ENCODE measurements at places on chromosomes 6 and 20. TPM values are rescaled to one million over a fixed set of nuclear protein-coding genes. Genes with fewer than 3 reads are reported as not detected.

The TP53INP2 gene
- total RNA-seq: 7.1 TPM

The WASF1 gene
- total RNA-seq: 1.2 TPM

The BEND6 gene
- 0.26 TPM for total RNA-seq

The PPP1R3G gene
- total RNA-seq: 0.04 TPM

The GHRH gene
- not detected for total RNA-seq

The PCSK2 gene
- 5.4 TPM for total RNA-seq

The GATA5 gene
- total RNA-seq: 0.34 TPM

The NKAIN4 gene
- total RNA-seq: not detected

The RSPO3 gene
- 1.1 TPM for total RNA-seq

DNA sequence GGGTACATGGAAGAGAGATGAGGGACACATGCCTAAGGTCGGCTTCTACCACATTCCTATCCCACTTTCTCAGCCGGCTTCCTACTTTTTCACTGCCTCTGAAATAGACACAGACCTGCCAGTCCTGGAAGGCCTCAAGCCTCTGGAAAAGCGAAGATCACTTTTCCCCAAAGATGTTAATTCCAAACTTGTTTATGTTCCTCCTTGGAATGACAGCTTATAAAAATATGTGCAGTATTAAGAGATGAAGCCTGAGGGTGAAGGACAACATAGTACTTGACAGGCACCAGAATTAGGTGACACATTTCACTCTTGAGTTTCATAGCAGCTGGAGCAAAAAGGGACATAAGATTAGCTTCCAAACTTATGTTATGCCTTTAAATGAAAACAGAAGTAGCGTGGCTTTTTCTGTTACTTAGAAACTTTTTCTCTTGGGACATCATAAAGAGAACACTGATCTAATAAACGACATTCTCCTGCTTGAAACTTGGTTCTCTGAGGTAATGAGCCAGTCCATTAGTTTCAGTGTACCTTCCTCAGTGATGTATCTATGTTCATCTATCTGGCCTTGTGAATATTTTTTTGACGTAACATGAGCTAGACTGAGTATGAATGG, 25.3 kb downstream of the FOXO3 start:
- peaks cover 79% of the 10 kb centered on the region for H3K4me1 ChIP-seq
- no peak overlapping the region for H3K4me3 ChIP-seq
- no peaks in the 10 kb centered on the region for H3K27me3 ChIP-seq

DNA sequence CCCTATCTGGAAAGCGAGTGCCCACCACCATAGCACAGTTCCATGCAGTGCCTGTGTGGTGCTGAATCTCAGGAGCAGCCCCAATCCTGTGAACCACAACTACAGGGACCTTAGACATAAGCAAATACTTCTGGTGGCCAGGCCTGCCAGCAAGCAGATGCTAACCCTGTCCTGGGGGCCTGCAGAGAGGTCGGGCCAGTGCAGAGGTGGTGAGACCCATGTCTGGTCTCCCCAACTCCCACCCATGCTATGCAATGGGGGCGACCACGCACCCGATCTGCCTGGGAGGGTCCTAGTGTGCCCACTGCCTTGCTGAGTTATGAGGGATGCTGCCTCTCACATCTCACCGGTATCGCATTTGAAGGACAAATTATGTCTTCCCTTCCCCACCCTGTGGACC, 151.6 kb upstream of the ZNF337 start:
- H3K27me3 ChIP-seq: no peaks in the 10 kb centered on the region
- no peaks in the 10 kb centered on the region for H3K36me3 ChIP-seq
- no peaks in the 10 kb centered on the region for H3K4me1 ChIP-seq
- no peak overlapping the region for H3K27ac ChIP-seq
- H3K4me3 ChIP-seq: no peak overlapping the region
- DNase-seq: no peak

DNA sequence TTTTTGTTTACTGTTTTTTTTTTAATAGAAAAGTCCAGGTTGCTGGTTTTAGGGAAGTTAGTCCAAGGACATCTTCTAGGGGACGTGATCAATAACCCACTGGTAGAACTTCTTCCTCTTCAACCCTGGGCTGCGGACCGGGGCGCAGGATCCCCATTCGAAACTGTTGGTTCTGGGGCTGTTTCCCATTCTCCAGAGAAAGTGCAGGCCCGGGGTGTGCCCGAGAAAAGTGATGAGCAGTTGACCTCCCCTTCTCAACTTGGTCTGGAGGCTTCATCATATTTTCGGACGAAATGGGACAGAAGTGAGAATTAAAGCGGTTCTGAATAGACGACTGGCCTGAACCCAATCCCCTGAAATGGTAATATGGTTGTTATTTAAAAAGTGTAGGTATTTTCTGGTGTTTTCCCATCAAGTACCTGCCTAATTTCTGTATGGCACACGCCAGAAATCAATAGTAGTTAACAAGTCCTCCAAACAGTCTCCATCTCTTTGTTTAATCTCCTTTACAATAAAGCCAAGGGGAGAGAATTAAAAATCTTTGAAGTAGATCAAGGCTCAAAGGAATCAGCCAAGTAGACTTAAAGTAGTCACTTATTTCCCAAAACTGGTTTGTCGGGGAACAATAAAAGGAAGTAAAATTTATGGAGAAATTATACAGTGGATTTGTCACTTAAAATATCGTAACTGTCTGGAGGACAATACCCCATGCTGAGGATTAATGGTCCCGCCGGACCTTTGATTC, 550 bp upstream of the PRDM13 start:
- peaks cover 21% of the 10 kb centered on the region for H3K27me3 ChIP-seq
- H3K27ac ChIP-seq: no peak overlapping the region
- peaks cover 17% of the 10 kb centered on the region for H3K4me1 ChIP-seq
- DNase-seq: no peak

DNA sequence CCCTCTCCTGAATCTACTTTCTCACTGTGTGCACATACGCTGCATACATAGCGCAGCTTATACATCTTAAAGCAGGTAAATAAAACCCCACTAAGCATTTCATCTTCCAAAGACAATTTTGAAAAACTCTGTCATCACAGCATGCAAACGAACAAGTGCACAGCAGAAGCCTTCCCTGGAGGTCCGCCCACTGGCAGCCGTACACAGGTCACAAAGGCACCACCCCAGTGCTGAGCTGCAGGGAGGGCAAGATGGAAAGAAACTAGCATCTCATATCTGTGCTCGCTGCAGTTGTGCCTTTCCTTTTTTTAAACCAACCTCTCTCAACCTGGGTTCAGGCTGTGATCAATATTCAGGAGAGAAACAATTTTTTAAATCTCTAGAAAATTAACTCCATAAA, 73.3 kb downstream of the HUS1B start:
- H3K4me3 ChIP-seq: no peak overlapping the region
- no peak overlapping the region for H3K27ac ChIP-seq
- no peaks in the 10 kb centered on the region for H3K36me3 ChIP-seq
- DNase-seq: no peak
- no peaks in the 10 kb centered on the region for H3K4me1 ChIP-seq
- no peaks in the 10 kb centered on the region for H3K27me3 ChIP-seq

DNA sequence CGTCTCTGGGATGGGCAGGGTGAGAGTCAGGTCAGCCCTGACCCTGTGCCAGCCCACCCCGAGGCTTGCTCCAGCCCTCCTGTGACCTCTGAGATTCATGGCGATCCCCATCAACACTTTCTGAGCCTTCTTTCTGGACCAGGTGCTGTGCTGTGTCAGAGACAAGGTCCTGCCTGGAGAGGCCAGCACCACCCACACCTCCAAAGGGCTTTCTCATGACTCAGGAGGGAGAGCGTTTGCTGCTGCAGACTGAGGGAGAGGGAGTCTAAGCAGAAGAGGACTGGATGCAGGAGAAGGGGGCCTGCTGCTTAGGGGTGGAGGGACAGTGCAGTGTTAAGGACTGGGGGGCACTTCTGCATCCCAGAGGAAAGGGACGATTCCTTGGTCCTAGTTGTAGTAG, 193.5 kb downstream of the LRFN2 start:
- H3K27ac ChIP-seq: no peak overlapping the region
- no peak overlapping the region for H3K4me3 ChIP-seq
- no peak for DNase-seq
- H3K4me1 ChIP-seq: no peaks in the 10 kb centered on the region
- no peaks in the 10 kb centered on the region for H3K27me3 ChIP-seq

DNA sequence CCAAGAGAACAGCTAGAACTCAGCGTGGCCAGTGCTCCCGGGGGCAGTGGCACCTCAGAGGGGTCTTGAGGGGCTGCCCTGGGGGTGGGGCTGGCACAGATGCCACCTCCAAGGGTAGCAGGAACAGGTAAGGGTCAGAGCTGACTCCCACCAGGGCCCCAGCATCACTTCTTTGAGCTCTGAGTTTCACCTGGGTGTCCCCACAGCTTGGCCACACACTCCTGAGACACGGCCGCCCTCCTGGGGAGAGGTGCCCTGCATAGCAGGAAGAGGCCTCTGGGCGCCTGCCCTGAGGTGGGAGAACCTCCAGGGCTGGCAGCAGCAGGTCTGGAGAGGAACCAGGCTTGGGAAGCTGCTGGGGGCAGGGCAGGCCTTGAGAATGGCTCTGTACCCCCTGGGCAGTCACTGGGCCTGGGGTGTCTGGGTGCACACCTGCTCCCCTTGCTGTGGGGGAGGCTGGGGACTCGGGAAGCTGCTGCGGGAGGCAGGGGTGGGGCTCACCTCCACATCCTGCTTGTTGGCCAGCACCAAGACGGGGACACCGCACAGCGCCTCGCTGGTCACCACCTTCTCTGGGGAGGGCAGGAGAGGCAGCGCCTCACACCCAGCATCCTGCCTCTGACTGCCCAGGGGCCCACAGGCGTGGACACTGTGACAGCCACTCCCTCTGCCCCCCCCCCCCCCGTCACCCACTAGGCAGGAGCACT, 5.0 kb downstream of the TNFRSF6B start:
- DNase-seq: peak; percentile 34
- H3K36me3 ChIP-seq: peaks cover 7% of the 10 kb centered on the region
- no peak overlapping the region for H3K4me3 ChIP-seq

GRCh38 chr6:41626917-41627316, 11.4 kb upstream of the MDFI start:
- H3K27ac ChIP-seq: no peak overlapping the region
- no peaks in the 10 kb centered on the region for H3K27me3 ChIP-seq
- DNase-seq: no peak
- no peaks in the 10 kb centered on the region for H3K4me1 ChIP-seq

- peak overlapping the region; percentile 22 for H3K27ac ChIP-seq
- no peak overlapping the region for H3K4me3 ChIP-seq
- no peak for DNase-seq
- no peaks in the 10 kb centered on the region for H3K27me3 ChIP-seq
Observed at GRCh38 chr6:52522151-52522626, 54.7 kb downstream of the TRAM2 start.

- DNase-seq: no peak
- no peak overlapping the region for H3K27ac ChIP-seq
- H3K36me3 ChIP-seq: no peaks in the 10 kb centered on the region
- no peak overlapping the region for H3K4me3 ChIP-seq
- no peaks in the 10 kb centered on the region for H3K4me1 ChIP-seq
Observed at GRCh38 chr6:132749111-132749510, 8.6 kb downstream of the VNN2 start.

GRCh38 chr20:4989570-4989969, 11.7 kb downstream of the SLC23A2 start:
- no peak overlapping the region for H3K4me3 ChIP-seq
- H3K4me1 ChIP-seq: no peaks in the 10 kb centered on the region
- no peaks in the 10 kb centered on the region for H3K36me3 ChIP-seq

GRCh38 chr20:52744441-52744840, 227.7 kb upstream of the TSHZ2 start:
- H3K27ac ChIP-seq: no peak overlapping the region
- no peaks in the 10 kb centered on the region for H3K4me1 ChIP-seq
- H3K27me3 ChIP-seq: no peaks in the 10 kb centered on the region
- no peak overlapping the region for H3K4me3 ChIP-seq

DNA sequence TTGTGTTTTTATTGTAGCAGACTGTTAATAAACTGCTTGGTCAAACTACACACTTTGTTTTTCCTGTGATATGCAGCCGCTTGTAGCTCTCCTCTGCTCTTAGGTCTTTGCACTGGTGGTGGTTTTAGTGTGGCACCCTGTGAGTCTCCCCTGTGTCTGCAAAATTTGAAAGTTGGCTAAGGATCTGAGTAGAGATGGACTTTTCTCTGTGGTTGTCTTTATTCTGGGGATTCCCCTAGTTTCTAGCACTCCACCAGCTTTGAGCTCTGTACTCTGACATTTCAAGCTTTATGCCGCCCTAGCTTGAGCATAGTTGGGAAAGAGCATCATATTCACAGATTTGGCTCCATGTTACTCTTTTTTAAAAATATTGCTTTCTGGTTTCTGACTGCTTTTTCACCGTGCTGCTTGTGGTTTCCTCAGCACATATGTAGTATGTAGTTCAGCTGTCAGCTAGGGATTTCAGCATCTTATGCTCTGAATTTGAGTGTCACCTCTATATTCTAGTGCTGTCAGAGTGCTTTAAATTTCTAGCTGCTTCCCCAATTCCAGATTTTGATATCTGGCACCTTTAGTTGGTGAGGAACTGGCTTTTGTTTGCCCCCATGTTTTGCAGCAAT, 25.4 kb downstream of the CDYL start:
- no peaks in the 10 kb centered on the region for H3K27me3 ChIP-seq
- no peaks in the 10 kb centered on the region for H3K36me3 ChIP-seq
- DNase-seq: no peak
- no peaks in the 10 kb centered on the region for H3K4me1 ChIP-seq
- H3K27ac ChIP-seq: no peak overlapping the region
- no peak overlapping the region for H3K4me3 ChIP-seq

DNA sequence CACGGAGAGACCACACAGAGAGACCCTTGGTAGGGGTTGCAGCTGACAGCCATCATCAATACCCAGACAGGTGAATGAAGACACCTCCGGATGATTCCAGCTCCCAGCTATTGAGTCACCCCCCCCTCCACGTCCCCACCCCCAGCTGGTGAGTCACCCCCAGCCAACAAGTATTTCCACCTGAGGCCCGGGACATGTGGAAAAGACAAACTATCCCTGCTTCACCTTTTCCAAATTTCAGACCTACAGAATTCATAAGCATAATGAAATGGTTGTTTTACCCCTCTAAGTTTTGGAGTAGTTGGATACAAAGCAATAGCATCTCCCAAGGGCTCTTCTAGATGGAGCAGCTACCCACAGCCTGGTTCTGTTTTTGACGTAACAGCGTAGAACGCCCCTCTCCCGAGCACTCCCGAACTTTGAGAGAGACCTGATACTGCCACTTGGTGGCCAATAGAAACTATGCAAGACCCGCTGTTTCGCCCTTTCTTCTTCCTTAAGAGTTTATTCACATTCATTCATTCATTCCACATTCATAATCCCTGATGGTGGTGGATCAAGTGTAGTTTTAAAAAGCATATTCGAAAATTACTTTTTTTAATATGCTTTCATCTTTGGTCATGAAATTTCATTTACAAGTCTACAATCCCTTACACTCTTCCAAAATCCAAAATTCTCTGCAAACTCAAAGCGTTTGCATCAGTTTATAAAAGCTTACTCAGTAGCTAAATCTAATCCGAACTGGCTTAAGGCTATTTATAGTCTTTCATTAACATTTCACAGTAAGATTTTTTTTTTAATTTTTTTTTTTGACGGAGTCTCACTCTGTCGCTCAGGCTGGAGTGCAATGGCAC, 15.1 kb upstream of the PPP1R16B start:
- H3K27me3 ChIP-seq: no peaks in the 10 kb centered on the region
- no peaks in the 10 kb centered on the region for H3K4me1 ChIP-seq
- no peak overlapping the region for H3K4me3 ChIP-seq
- H3K27ac ChIP-seq: no peak overlapping the region
- H3K36me3 ChIP-seq: no peaks in the 10 kb centered on the region
- no peak for DNase-seq

- no peak for DNase-seq
- H3K27ac ChIP-seq: no peak overlapping the region
- no peaks in the 10 kb centered on the region for H3K36me3 ChIP-seq
- H3K4me1 ChIP-seq: no peaks in the 10 kb centered on the region
Observed at GRCh38 chr6:118659513-118660217, 8.3 kb upstream of the CEP85L start.
